ENCODE measurements at places on chromosomes 6 and 20. TPM values are rescaled to one million over a fixed set of nuclear protein-coding genes. Genes with fewer than 3 reads are reported as not detected.
A peak's percentile ranks its signal among the peaks of the same experiment; 100 is the strongest.

IL17F gene
- not detected for total RNA-seq

- DNase-seq: no peak
Measured at GRCh38 chr6:90387383-90387775, 90.7 kb upstream of the BACH2 start.

SLC35D3 gene
- total RNA-seq: not detected

DNA sequence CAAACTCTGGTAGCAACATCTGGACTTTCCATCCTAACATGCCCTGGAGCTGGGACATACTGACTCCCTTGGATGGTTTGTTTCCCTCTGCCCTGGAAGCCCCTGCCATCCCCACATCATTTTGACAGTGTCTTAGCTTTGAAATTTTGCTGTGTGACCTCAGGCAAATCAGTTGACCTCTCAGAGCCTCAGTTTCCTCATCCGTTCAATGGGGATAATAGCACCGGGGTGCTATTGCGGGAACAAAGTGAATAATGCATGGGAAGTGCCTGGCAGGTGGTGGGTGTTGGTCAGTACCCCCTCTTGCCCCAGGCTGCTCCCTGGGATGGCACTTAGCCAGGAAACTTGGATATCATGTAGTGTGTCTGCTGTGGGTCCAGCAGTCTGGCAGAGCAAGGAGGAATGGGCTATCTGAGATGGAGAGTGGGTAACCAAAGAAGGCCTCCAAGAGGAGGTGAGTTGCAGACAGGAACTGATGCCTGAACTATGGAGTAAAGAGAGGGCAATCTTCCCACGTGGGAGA lies 88.6 kb downstream of the MRPL14 start:
- peak; percentile 48 for DNase-seq

TREML2 gene
- under 0.01 TPM for total RNA-seq

GRCh38 chr20:56431471-56431870 lies 19.4 kb downstream of the CASS4 start:
- DNase-seq: no peak

OR5V1 gene
- total RNA-seq: not detected

GRCh38 chr20:57451431-57451794 lies 60.2 kb downstream of the RBM38 start:
- DNase-seq: no peak

DNA sequence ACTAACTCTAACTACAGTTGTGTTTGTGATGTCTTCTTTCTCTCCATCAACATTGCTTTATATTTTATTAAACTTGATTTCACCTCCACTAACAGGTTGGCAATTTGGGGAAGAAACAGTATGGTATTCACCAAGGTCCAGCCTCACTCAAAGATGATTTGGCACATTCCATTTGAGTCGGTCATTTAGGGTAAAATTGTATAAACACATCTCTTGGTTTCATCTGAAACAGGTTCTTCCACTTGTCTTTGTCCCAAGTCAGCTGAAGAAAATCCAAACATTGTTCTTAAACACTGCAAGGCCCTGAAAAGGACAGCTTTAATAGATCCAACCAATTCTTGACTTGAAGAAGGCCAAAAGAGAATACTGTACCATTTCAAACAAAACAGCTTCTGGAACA lies 104.9 kb upstream of the NT5E start:
- no peak for DNase-seq

GRCh38 chr20:64036346-64037198 lies 590 bp downstream of the C20orf204 start:
- DNase-seq: no peak

DNA sequence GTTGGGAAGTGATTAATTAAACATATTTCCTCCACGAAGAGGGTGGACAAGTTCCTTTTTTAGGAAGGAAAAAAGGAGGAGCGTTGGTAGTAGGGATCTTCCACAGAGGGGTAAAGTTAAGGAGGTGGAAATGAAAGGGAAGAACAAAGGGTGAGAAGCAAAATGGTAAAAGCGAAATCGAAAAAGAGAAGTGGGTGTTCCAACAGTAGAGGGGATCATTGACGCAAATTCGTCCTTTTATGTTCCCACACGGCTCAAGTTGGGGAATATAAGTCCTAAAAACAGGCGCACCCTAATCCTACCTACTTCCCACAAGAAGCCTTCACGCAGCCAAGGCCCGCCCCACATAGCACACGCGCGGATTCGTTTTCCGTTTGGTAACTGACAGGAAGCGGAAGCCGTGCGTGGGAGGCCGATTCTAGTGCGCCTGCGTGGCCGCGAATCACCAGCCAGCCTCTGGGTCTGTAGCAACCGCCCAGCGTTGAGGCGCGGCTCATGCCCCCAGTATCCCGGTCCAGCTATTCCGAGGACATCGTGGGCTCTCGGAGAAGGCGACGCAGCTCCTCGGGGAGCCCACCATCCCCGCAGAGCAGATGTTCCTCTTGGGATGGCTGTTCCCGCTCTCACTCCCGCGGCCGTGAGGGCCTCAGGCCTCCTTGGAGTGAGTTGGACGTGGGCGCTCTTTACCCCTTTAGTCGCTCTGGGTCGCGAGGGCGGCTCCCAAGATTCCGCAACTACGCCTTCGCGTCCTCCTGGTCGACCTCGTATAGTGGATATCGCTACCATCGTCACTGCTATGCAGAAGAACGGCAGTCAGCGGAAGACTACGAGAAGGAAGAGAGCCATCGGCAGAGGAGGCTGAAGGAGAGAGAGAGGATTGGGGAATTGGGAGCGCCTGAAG lies at the start of gene NKAPL:
NKAPL (plus strand) TSS at position 421 of the 901 bp plus-strand sequence; CDS start at position 496, 75 bp downstream.
- no peak for DNase-seq

GRCh38 chr20:13034115-13034514 lies 25.3 kb downstream of the SPTLC3 start:
- no peak for DNase-seq

DNA sequence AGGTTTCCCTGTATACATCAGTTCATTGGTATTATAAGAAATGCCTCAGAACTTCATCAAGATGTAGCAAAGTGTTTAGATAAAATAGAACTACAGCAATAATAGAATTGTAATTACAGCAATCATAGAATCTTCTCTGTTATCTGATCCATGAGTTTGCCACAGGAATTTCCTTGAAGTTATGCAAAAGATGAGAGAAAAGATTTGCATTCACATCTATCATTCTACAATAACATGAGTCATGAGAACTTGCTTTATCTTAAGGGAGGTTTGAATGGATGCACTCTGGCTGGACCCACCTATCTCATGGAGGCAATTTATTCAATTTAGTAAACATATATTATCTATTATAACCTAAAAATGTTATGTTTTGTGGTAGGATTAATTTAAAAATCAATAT lies 329.8 kb upstream of the EPHA7 start:
- DNase-seq: no peak

RAD21L1 gene
- not detected for total RNA-seq

GRCh38 chr6:144566868-144567615 lies 281.9 kb downstream of the UTRN start:
- no peak for DNase-seq

DNA sequence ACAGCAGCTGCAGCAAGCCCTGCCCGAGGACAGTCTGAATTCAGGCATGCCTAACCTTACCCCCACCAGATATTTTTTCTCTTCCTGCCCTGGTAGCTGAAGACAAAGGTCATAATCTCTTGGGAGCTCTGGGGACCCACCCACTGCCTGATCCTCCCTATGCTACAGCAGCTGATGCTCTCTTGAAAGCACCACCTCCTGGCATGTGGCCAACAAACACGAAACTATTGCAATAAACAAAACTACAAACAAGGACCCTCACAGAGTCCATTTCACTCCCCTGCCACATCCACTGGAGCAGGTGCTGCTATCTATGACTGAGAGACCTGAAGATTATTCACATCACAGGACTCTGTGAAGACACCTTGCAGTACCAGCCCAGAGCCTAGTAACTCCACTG lies 238.5 kb upstream of the HS3ST5 start:
- DNase-seq: no peak

GRCh38 chr6:33694977-33695376 lies 16.5 kb downstream of the UQCC2 start:
- no peak for DNase-seq

PTPRT gene
- total RNA-seq: 0.32 TPM

GRCh38 chr6:149223904-149224351 lies 93.6 kb upstream of the TAB2 start:
- DNase-seq: no peak

DNA sequence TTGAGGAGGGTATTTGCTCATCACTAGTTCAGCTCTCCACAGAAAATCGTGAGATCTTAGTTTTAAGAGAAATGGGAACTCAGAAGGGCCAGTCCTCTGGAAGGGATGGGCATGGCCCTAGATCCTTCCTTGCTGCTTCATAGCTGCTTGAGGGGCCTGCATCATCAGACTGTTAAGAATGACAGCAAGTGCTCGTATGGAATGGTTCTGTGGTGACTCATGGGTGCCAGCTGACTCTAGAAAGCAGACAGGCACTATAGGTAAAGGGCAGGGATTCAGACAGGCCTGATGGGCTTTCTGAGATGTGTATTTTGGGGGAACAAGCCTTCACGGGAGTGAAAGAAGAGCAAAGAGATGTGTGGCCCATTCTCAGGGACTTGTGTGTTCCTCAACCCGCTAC lies 90.8 kb downstream of the MYLK4 start:
- no peak for DNase-seq

DNA sequence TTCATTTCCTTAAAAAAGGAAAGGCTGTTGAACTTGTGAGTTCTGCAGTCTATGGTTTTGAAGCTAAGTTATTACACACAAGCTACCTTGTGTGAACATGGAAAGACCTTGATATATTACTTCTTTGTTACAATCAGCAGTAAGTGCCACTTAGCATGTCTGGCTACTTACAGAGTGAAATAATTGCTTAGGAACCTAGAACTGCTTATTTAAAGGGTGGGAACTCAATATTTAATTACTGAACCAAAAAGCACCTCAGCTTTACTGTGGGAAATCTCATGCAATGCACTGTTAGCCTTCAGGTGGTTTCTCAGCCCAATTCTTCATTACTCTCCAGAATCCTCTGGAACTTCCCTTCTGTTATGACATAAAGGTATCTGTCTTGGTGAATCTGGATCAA lies 17.9 kb downstream of the PERP start:
- no peak for DNase-seq

DNA sequence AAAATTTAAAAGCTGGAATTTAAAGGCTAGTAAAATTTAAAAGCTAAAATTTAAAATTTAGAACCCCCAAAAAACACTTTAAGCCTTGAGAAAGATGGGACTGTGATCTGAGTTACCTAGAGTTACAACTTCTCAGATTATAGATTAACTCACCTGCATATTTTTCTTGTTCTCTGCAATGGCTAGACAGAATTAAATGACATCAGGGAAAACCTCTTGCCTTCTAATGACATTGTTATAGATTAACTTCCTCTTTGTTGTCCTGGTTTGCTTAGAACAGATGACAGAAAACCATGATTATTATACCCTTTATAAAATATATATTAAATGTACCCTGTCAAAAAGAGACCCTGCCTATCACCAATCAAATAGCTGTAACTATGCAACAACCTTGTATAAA lies 56.4 kb downstream of the TRDN start:
- no peak for DNase-seq

BTNL2 gene
- not detected for total RNA-seq

- DNase-seq: no peak
Measured at GRCh38 chr20:19552221-19553180, 205.6 kb upstream of the RIN2 start.

GRCh38 chr20:47677635-47678453 lies 107.4 kb downstream of the SULF2 start:
- DNase-seq: no peak

DNA sequence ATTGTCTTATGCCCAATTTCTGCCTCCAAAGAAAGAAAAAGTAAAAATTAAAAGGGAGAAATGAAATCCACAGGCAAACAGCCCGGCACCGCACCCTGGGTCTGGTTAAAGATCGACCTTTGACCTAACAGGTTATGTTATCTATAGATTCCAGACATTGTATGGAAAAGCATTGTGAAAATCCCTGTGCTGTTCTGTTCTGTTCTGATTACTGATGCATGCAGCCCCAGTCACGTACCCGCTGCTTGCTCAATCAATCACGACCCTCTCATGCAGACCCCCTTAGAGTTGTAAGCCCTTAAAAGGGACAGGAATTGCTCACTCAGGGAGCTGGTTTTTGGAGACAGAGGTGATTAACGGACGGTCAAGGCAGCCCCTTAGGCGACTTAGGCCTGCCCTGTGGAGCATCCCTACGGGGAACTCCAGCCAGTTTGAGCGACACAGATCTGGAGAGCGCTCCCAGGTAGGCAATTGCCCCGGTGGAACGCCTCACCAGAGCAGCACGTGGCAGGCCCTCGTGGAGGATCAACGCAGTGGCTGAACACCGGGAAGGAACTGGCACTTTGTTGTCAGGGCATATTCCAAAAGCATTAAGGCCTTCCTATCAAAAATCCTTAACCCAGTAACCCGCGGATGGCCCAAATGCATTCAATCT lies 12.0 kb upstream of the HFE start:
- no peak for DNase-seq

GRCh38 chr6:141326426-141326825 lies 806.3 kb upstream of the GJE1 start:
- no peak for DNase-seq

DNA sequence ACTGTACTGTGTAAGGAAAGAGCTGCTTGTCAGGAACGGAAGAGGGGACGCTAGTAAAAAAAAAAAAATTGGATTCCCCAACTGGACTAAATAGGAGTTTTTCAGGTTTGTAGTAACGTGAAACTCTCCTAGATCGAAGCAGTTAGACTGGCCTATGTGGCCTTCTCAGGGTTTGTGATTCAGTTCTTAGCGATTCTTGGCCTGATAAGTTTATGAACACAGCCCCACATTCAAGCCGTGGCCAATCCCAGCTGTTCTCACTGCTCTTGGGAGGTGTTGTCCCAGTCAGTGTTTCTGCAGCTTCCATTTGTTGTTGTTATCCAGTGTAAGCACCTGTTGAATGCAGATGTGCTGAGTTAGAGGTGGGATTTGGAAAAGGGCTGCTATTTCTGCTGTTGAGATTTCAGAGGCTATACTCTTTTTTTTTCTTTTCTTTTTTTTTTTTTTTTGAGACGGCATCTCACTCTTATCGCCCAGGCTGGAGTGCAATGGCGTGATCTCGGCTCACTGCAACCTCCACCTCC lies 29.7 kb downstream of the TAF8 start:
- DNase-seq: no peak

SLC24A3 gene
- 12.3 TPM for total RNA-seq

DNA sequence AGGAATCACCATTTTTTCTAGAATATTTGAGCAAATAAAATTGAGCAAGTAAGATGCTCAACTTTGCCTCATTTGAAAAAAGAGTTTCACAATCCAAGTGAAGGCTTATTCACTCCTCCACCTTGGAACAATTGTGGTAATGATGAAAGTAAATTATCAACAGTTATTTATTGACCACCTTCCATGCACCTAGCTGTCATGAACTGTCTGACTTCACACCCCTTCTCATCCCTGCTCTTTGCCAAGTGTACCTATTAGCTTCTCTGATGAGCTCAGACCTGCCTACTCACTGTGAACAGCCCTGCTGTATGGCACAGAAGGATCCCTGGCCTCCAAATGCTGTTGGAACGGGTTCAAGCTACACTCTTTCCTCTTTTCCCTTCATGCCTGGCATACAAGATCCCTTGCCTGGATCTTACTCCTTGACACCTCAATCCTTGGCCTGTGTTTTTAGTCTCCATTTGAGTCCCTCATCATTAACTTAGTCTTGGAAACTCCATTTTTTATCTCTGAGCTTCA lies 99.0 kb upstream of the PREP start:
- DNase-seq: no peak

GRCh38 chr6:44375071-44375470 lies 12.4 kb upstream of the CDC5L start:
- no peak for DNase-seq

EDEM2 gene
- 19.3 TPM for total RNA-seq

- no peak for DNase-seq
Measured at GRCh38 chr6:56311533-56312448, 64.4 kb upstream of the COL21A1 start.

OPN5 gene
- not detected for total RNA-seq

Data from breast epithelium (tissue), 4 donors.